Fibroblast of skin of left quadriceps (primary cell): ENCODE measurements at places on chromosomes 16 and 17.

GRCh38 chr16:79776243-79776847 is 175.8 kb upstream of the MAF start:
- no peak for DNase-seq

DNA sequence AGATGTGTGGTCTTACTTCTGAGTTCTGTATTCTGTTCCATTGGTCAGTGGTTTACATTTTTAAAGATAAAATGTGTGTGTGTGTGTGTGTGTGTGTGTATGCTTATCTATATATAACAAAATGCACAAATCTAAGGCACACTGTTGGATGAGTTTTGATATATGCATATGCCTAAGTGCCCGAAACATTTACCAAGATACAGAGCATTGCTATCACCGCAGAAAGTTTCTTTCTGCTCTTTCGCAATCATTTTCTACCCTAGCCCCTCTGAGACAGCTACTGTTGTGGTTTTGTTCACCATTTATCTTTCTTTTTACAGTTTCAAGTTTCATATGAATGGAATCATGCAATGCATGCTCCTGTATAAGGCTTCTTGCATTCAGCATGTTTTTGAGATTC is 97.0 kb downstream of the MRTFB start:
- DNase-seq, result no peak

DNA sequence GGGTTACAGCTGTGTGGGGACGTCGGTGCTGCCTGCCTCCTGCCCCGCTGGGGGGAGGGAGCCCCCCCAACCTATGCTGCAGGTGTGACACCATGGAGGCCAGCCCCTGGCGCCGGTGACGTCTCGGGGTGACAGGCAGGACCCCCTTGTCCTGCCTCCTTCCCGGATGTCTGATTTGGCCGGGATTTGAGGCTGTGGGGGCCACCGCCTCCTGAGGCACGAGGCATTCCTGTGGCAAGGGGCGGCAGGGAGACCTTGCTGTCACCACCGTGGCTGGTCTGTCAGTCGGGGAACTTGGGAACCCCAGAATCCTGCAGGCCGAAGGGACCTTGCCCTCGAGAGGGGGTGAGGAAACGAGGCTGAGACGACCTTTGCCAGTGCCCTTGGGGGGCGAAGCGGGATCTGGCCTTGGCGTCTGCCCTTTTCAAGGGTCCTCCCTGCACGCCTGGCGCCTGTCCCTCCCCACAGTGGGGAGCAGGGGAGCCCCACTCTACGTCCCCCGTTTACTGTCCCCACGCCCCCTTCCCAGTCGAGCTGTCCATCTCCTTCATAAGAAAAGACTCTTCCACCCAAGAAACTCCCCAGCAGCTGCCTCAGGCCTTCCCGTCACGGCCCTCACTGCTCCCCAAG is 74.4 kb downstream of the METRNL start:
- DNase-seq, result no peak

DNA sequence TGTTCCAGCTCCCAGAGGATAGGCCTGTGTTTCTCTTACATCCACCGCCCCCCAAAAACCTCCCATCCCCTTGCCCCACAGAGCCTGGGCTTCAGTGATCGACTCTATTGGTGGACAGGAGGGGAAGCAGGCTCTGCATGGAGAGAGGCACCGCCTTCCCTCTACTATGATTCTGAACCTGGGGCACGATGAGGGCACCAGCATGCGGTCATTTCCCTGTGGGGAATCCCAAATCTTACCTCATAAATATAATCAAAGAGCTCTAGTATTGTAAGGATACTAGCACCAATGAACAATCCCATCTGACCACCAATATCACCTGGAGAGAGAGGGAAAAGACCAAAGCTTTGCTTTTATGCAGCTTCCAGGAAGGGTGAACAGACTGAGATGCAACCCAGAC is 25.7 kb downstream of the SPACA3 start:
- no peak for DNase-seq

GRCh38 chr17:62818526-62818925 is 10.4 kb upstream of the MARCHF10 start:
- DNase-seq, result no peak

GRCh38 chr16:4837733-4838501 is 9.2 kb downstream of the GLYR1 start:
- DNase-seq, result no peak

- DNase-seq, result peak; percentile 21
Measured at GRCh38 chr16:74760007-74760767, 14.4 kb downstream of the FA2H start.

DNA sequence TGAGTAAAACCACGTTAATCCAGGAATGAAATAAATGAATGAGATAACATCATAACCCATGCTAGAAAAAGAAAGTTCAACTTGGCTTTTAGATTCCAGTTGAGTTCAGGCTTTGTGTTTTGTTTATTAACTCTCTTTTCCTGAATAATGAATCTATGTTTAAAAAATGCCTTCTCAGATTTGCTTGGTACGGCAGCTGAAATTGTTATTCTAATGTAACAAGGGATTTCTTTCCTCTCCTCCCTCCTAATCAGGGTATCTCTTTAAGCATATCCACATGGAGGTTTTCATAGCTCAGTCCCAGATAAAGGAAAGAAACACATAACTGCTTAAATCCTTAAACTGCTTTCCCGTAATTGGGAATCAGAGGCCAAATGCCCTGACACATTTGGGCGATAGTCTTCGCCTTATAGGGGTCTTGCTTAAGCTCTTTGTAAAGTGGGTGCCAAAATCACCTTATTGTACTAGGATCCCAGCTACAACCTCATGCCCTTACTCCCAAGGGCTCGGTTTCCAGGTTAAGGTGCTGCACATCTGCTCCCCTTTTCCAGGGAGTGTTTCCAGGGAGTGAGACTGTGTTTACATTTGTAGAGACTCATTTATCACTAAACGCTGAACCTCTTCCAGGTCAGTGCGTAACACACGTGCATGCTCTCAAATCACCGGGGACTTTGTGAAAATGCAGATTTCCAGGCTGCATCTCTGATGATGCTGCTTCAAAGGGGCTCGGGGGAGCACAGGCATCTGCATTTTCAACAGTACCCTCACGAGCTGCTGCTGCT is 142.8 kb upstream of the FOXF1 start:
- DNase-seq, result no peak

- DNase-seq, result peak; percentile 61
Measured at GRCh38 chr17:46063241-46063640, 64.2 kb downstream of the STH start.

- no peak for DNase-seq
Measured at GRCh38 chr17:79581324-79581932, 29.4 kb downstream of the RBFOX3 start.

GRCh38 chr17:79188048-79188447 is 113.4 kb downstream of the ENGASE start:
- no peak for DNase-seq

DNA sequence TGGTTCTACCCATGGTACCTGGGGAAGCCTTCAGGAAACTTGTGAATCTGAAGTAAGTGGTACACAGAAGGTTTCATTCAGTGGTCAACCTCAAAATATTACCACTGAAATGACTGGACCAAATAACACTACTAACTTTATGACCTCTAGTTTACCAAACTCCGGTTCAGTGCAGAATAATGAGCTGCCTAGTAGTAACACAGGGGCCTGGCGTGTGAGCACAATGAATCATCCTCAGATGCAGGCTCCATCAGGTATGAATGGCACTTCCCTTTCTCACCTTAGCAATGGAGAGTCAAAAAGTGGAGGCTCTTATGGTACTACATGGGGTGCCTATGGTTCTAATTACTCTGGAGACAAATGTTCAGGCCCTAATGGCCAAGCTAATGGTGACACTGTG is 55.9 kb upstream of the SLC5A11 start:
- DNase-seq, result no peak
